Mammary epithelial cell (primary cell): ENCODE measurements at places on chromosomes 2 and 18. TPM values are rescaled to one million over a fixed set of nuclear protein-coding genes. Genes with fewer than 3 reads are reported as not detected.

- no peak for DNase-seq
Measured at GRCh38 chr2:237815637-237816036, 17.1 kb downstream of the RBM44 start.

- DNase-seq, result no peak
Measured at GRCh38 chr2:170019060-170019805, 158.7 kb upstream of the MYO3B start.

DNA sequence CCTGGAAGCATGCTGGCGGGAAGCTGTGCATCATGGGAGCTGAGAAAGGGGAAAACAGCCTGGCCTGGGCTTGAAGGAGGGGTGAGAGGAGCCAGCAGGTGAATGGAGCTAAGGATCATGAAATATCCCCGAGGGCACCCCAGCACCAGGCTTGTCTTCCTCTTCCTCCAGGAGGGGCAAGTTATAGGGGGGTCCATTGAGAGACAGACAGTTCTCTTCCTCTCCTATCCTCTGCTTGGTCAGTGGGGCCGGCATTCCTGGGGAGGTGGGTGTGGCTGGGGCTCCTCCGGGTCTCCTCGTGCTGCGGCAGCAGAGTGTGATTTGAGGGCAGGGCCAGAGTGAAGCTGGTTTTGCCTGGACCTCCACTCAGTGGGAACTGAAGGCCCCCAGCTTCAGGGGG, 78.9 kb downstream of the LIPG start:
- no peak for DNase-seq

- peak; percentile 96 for DNase-seq
Measured at GRCh38 chr18:22856870-22857269, 76.3 kb upstream of the RBBP8 start.

- DNase-seq, result no peak
Measured at GRCh38 chr2:212213191-212213590, 325.4 kb downstream of the ERBB4 start.

GRCh38 chr2:46298272-46298521, 990 bp downstream of the EPAS1 start:
- no peak for DNase-seq

DNA sequence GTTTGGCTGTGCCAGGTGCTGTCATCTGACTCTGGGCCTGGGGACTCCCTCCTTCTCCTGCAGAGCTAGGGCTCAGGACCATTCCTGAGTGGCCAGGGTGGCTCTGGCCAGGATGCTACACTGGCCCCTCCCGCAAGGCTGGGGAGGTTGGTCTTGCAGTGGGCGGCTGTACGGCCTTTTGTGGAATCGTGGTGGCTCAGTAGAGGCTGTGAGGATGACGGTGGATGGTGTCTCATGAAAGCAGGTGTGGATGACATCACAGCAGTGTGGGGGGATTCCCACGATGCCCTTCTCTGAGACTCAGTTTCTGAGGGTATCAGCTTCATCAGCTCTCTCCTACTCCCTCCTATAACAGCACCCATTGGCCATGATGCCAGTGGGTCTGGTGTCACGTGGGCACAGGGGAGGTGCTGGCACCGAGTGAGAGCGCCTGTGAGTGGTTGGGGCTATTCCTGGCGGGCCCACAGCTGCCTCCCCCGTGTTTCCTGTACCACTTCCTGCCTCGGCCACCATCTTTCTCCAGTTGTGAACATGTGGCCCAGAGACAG, 144.2 kb upstream of the HDAC4 start:
- DNase-seq, result no peak

Gene ADCYAP1
- total RNA-seq, result not detected

Gene KIAA2012
- under 0.01 TPM for total RNA-seq

DNA sequence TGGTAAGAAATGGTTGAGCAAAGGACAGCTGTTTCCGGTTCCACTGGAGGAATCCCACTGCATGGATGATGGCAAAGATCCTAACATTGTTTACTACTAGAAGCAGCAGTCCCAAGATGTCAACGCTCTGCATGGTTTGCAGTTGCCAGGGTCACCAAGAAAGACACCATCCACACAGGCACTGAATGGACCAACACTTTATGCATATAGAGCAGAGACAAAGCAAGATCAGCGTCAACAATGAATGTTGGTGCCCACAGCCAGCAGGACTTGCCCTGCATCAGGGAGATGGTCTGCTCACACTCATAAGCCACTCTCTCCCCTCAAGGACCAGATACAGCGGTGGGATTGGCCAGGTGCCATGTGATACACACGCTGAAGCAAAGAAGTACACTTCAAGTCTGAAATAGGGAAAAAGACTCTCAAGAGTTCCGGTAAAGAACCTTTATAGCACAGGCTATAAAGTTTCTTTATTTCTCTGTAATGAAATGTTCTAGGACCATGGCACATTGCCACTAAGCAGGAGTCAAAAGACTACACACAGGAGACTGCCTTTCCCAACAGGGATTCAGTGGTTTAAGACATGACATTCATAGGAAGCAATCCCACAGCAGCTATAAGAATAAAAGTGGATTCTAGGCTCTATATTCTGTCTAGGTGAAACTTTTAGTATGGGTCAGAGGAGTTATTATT, 133.2 kb upstream of the EPHA4 start:
- no peak for DNase-seq

DNA sequence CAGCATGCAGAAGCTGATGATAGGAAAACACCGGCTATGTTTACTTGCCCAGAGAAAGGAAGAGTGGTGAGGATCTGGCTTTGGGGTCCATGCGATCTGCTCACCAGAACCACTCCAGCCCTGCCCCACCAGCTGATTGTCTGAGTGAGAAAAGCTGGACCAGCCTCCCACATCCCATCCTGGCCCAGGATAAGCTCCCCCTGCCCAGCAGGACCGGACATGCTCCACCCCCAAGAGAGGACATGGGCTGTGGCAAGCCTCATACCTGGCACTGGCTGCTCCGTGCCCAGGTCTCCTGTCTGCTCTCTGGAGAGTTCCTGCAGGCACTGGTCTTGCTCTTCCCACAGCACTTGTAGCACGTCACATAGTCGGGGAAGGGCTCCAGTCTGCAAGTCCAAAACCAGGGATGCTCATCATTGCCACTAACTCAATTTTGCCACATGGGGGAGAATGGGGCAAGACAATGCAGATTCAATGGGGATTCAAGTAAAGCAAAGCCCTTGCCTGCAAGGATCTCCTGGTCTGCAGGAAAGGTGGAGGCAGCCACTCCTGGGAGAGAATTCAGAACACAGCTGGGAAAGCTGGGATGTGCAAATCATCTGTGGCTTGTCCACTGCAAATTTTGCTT, 30.0 kb downstream of the SCTR start:
- no peak for DNase-seq

Gene LRRTM4
- total RNA-seq, result not detected in 2 replicates

Gene ARHGEF33
- total RNA-seq, result 0.33 TPM

Gene OR6B2
- total RNA-seq, result not detected

- no peak for DNase-seq
Measured at GRCh38 chr18:71324356-71324755, 1035.5 kb downstream of the SOCS6 start.

GRCh38 chr2:154603682-154604081, 94.8 kb upstream of the KCNJ3 start:
- DNase-seq, result no peak

DNA sequence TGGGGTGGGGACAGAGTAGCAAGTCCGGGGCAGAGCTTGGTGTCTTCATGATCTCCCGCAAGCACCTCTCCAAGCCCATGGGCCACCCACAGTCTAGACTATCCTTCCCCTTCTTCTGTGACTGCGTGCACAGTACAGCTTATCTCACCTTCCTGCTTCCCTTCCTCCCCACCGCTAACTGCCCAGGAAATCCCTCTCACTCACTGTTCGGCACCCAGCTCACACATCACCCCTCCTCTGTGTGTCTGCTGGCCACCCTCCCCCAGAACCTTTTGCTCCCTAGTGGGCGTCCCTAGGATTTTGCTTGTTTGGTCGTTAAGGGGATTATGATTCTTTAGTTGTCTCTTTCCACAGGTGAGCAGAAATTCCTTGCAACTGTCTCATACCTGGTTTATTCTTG, 31.5 kb upstream of the SMAD7 start:
- no peak for DNase-seq

Gene LINC00305
- total RNA-seq, result not detected in 2 replicates

Gene RNF125
- total RNA-seq, result 4.8 and 5.6 TPM in 2 replicates

- DNase-seq, result peak; percentile 78
Measured at GRCh38 chr2:101063352-101064124, 61.4 kb downstream of the RPL31 start.

Gene GPC1
- 266 TPM for total RNA-seq

- DNase-seq, result no peak
Measured at GRCh38 chr2:60025496-60025895, 528.0 kb downstream of the BCL11A start.

GRCh38 chr18:9109523-9109922, 7.0 kb downstream of the NDUFV2 start:
- DNase-seq, result no peak

DNA sequence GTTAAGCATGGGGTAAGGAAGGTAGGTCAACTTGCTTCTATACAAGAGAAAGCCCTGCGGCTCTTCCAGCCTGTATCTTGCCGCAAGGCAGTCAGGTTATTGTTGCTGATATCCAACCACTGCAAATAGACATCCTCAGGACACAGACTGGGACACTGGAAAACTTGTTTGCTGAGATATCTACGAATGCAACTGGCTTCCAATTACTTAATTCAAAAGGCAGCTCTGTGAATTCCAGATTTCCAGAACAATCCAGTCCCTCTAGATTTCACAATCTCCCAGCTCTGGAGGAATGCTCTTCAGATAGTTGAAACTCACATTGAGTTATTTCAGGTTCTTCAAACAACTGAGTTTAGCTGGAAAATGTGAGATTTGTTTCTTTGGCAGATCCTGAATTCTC, 34.6 kb upstream of the SP9 start:
- DNase-seq, result no peak

DNA sequence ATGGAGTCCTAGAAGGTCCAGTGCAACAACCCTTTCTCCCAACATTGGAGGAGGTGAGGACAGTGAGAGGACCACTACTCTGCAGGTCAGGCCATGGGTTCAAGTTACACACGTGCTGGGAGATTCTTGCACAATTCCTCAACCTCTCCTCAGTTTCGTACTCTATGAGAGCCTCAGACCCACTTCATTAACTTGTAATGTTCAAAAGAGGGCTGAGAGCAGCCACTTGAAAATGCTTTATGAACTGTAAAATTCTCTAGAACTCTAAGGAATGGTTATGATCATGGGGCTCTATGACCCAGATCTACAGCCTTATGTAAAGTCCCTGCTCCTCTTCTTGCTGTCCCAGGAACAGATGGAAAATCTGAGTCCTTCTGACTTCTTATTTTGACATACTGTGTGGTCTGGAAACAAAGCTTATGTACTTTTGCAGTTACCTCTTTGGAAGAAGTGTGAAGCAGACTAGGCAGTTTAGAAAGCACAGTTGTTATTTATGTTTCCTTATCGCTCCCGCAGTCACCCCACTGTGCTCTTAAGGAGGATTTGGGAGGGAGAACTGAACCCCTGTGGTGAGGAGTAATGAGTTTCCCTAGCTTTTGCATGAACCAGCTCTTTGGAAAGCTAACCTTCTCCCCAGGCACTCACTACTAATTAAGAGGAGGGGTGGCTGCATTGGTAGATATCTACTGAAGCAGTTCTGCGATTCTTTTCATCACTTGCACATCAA, 296.6 kb downstream of the LRRTM1 start:
- DNase-seq, result no peak

Gene IL1B
- 5.0 TPM for total RNA-seq

GRCh38 chr2:74131901-74132300, 15.8 kb downstream of the BOLA3 start:
- DNase-seq, result no peak

Gene ERFE
- 1.0 TPM for total RNA-seq

- DNase-seq, result no peak
Measured at GRCh38 chr18:56921896-56922480, 224.9 kb upstream of the BOD1L2 start.

- no peak for DNase-seq
Measured at GRCh38 chr2:60385648-60386047, 167.8 kb downstream of the BCL11A start.

Gene PROKR1
- not detected for total RNA-seq

DNA sequence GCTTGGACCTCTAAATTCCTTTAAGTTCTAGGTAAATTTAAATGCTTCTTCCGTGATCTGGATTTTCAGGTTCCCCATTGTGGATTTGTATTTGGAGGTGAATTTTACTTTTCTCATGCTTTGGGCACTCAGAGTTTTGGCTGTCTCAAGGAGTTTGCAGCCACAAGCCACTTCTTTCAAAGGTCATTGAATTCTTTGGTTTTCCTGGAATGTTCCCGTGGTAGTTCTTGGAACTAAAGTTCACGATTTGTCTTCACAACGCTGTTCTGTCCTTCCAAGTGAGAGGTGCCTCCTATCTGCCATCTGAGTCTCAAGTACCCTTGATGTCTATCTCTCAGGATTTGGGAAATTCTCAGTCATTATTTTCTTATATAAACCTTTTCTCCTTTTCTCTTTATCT, 1438.7 kb upstream of the ZEB2 start:
- DNase-seq, result no peak

- peak; percentile 8 for DNase-seq
Measured at GRCh38 chr2:223109341-223109740, 57.4 kb downstream of the KCNE4 start.

DNA sequence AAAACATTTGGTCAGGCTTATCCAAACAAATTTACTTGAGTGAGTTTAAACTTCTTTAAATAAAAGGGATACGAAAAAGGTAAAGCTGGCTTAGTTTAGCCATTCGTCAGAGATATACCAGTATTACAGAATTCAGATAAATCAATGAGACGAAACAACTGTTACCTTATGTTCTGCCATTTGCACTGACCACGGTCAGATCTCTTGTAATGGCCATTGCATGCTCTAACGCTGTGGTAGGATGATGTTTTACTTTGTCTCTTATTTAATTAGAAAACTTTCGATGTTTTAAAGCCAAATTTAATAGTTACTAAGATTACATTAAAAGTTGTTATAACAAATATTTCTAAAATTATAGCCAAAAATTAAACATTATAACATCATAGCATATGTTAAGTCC, 1.5 kb downstream of the C18orf54 start:
- DNase-seq, result no peak

- no peak for DNase-seq
Measured at GRCh38 chr2:215631696-215632095, 195.8 kb upstream of the FN1 start.

- DNase-seq, result peak; percentile 45
Measured at GRCh38 chr2:224520064-224520463, 65.1 kb downstream of the CUL3 start.

DNA sequence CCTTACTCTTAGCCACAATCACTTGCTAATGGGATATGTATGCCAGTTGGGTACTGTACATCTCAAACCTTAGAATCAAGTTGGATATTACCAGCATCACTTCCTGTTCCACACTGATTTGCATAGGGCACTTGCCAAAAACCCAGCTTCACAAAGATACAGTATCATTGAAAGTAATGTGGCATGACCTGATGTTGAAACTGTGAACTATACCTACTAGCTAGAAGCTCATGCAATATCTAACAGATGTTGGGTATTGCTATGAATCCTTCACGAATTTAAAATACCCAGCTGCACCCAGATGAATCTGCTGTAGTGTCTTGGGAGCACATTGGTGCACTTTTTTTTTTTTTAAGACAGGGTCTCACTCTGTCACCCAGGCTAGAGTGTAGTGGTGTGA, 6.5 kb upstream of the STAMBP start:
- no peak for DNase-seq

Gene LRP1B
- 0.13 and 0.16 TPM in 2 replicates for total RNA-seq
